ENCODE measurements at places on chromosomes 2 and 18.

- no peak for DNase-seq
Observed at GRCh38 chr18:26943906-26944305, 78.4 kb upstream of the AQP4 start.

- no peak for DNase-seq
Observed at GRCh38 chr2:70870790-70871189, 35.2 kb upstream of the CD207 start.

- DNase-seq = no peak
Observed at GRCh38 chr18:70621710-70622109, 332.9 kb downstream of the SOCS6 start.

DNA sequence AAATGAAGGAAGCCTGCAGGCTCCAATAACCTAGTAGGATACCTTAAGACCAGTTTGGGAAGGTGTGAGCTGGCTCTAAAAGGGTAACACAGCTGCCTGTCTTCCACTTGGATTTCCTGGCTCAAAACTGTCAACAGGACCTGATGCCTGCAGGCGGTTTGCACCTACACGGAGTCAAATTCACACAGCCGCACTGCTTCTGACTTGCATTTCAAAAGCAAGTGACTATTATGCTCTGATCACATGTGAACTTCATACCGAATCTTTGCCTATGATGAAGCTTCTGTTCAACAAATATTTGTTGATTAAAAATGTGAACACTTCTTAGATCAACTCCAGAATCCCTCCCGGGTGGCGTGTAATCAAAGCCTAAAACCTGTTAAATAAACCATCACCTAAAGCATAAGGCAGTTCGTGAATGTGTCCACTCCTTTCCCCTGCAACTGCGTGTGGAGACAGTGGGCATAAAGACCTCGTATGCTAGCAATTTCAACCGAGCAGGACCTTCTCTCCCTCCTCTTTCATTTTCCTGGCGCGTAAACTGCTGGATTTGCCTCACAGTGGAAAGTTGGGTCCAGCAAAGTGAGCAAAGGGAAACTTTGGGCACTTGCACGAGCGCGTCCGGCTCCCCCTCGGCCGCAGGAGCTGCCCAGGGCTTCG lies 784 bp downstream of the CRACDL start:
- no peak for DNase-seq

- DNase-seq = no peak
Observed at GRCh38 chr2:43764086-43764705, 9.6 kb upstream of the DYNC2LI1 start.

- no peak for DNase-seq
Observed at GRCh38 chr2:5713101-5713500, 20.9 kb downstream of the SOX11 start.

DNA sequence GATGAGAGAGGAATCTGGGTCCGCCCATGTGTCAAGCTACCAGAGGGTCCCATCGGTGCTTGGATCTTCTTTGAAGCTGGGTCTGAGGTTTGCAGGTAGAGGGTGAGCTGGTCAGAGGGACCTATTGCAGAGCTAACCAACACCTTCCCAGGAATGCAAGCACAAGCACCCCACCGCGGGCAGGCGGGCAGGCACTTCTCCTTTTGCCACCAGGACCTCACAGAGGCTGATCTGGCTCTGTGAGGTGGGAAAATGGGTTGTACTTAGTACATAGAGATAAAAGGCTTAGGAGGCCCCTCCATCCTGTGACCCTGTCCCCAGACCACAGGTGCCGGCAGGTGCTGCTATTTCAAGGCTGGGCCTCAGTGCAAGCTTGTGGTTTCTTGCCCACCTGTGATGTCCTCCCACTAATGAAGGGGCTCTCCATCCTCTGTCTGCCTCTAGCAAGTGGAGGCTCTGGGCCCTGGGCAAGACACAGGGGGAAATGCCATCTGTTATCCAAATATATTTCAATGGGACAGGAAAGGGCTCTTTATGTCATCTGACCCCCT lies 31.4 kb upstream of the IL37 start:
- no peak for DNase-seq

- DNase-seq = no peak
Observed at GRCh38 chr2:39061280-39061679, 59.6 kb downstream of the SOS1 start.

DNA sequence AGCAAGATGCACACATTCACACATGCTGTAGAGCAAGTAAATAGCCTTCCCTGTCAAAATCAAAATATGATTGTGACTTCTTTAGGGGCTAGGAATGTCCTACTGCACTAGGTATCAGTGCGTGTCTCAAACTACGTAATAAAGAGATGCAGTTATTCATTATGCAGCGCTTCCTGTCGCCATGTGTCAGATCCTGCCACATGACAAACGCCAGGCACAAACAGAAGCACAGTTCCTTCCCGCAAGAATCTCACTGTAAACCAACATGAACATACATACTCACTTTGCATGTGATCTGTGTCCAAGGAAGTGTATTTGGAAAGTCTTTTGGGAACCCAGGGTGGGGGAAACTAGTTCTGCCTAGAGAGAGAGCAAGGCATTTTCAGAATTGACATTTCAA lies 599.9 kb downstream of the RNF144A start:
- no peak for DNase-seq

GRCh38 chr2:40037303-40037702 lies 258.2 kb upstream of the THUMPD2 start:
- no peak for DNase-seq

GRCh38 chr2:132645176-132645575 lies 24.8 kb downstream of the LYPD1 start:
- no peak for DNase-seq

DNA sequence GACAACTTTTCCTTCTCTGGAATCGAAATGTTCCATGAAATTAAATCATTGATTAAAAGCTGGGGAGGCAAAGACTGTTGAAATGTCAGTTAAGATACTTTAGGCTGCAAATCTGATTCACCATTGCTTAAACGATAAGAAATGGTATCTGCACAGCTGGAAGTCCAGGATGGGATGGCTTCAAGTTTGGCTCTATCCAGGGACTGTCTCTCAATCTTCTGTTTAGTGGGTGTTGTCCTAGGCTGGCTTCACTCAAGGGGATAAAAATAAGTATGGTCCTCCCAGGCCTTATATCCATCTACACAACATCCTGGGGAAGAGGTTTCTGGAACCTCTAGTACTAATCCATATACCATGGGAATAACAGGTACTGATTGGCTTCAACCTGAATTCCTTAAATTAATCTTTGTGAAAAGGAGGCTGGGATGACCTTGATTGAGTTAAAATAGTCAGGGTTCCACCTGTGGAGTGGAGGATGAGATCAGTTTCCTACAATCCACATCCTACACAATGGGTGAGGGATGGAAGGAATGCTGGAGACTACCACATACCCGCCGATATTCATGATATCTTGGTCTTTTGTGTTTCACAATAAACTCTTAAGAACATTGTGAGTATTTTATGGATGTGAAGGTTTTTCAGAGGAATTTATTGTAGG lies 156.0 kb upstream of the L3MBTL4 start:
- DNase-seq = no peak

- DNase-seq = no peak
Observed at GRCh38 chr2:66431274-66431642, 3.7 kb upstream of the MEIS1 start.

- no peak for DNase-seq
Observed at GRCh38 chr2:236113948-236114347, 54.2 kb downstream of the GBX2 start.

DNA sequence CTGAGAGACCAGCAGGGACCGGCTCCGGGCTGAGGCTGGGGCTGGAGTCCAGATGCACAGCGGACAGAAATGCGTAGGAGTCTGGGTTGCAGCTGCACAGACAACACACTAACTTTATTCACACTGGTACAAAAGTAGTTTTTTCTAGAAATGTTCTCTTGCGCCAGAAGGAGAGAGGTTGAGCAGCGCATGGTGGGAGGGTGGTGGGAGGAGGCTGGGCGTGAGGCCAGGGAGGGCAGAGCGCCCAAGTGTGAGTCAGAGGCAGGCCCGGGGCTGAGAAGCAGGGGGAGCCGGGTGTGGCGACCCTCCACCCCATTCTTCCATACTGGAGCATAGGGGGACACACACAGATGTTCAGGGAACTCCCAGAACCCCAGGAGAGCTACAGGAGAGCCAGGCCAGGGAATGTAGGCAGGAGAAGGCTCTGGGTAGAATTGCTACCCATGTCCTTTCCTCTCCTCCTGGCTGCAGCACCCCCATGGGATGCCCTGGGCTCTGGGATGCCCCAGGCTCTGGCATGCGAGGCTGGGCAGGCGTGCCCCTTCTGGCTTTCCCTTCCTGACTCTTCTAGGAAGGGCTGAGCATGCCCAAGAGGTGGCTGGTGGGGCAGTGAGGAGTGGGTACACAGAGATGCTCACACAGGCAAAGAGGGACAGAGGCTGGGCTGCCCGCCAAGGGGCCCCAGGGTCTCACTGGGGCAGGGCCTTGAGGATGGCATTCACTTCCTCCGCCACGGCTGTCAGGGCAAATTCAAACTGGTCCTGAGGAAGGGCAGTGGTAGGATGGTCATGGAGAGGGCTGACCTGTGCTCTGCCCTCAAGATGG lies 10.6 kb downstream of the DNAJB2 start:
- no peak for DNase-seq

- DNase-seq = no peak
Observed at GRCh38 chr2:143906850-143907249, 613.1 kb downstream of the ZEB2 start.

GRCh38 chr2:108935271-108935741 lies 53.7 kb downstream of the EDAR start:
- DNase-seq = no peak

GRCh38 chr2:14634489-14635390 lies 2.2 kb downstream of the LRATD1 start:
- DNase-seq = no peak

- no peak for DNase-seq
Observed at GRCh38 chr2:69385443-69386151, 1.4 kb downstream of the GFPT1 start.

- no peak for DNase-seq
Observed at GRCh38 chr2:220512419-220512818, 885.0 kb downstream of the SLC4A3 start.

GRCh38 chr2:231617059-231617926 lies 24.6 kb downstream of the TEX44 start:
- DNase-seq = no peak

DNA sequence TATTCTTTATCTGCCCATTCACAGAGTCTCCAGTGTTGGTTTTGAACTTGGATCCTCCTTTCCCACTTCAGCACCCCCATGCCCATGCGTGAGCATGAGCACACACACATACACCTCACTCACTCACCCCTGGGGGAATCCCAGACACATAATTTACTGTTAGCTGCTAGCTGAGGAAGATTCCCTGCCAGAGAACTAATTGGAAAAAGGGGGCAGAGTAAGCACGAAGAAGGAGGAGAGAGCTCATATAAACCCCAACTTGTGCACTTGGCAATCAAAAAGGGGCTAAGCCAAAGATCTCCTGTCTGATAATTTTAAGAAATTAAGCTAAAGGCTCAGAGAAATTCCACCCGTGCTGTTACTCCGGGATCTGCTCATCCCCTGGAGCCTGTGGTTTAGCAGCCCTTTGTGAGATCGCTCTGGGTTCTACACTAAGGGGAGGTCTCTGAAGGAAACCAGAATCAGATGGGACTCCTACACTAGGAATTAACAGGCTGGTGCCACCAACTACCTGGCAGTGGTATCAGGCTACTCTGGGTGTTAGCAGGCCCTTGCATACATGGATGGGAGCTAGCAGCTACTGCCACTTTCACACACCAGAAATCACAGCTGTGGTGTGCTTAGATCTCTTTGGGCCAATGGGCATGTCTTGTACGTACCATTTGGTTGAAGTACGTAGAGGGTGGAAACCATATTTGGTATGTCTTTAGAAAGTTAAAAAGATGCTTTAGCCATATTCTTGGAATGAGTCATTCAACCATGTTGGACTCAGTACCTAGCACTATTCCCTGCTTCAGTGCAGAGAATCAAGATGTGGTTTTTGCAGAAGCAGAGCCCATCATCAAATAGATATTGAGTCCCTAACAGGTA lies 95.6 kb upstream of the SLC14A2 start:
- no peak for DNase-seq

DNA sequence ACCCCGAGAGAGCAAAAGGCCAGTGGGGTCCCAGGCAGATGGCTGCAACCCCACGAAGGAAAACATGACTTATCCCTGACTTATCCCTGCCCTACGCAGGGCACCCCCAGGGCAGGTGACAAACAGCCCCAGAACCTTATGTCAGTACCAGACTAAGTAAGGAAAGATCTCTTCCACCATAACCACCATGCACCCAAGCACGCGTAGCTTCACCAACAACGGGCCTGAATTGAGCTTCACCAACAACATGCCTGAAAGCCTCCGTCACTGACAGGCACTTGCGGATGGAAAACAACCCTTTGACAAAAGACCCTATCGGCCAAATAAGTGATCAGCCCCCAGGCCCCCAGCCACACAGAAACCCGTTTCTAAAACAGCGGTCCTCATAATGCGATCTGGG lies 34.1 kb downstream of the HDAC4 start:
- DNase-seq = no peak

- no peak for DNase-seq
Observed at GRCh38 chr2:42266236-42266635, 94.8 kb downstream of the COX7A2L start.

DNA sequence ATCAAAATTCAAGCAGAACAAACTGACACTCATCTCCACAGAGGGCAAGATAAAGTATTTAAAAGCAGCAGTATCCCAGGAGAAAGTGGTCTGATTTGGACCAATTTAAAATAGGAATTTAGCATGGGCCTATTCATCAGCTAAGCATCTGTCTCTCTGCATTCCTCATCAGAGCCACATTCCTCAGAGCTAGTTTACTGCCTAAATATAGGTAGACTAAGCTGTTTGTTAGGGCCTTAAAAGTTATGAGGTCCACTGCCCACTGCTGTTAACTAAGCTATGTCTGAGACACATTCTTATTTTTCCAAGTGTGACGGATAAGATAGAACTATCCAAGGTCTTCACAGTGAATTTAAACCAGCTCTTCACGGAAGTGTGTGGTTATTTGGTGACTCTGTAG lies 17.6 kb downstream of the NEB start:
- no peak for DNase-seq

GRCh38 chr2:118654945-118655344 lies 192.5 kb downstream of the EN1 start:
- DNase-seq = no peak

GRCh38 chr2:8258406-8258805 lies 423.4 kb upstream of the ID2 start:
- no peak for DNase-seq

DNA sequence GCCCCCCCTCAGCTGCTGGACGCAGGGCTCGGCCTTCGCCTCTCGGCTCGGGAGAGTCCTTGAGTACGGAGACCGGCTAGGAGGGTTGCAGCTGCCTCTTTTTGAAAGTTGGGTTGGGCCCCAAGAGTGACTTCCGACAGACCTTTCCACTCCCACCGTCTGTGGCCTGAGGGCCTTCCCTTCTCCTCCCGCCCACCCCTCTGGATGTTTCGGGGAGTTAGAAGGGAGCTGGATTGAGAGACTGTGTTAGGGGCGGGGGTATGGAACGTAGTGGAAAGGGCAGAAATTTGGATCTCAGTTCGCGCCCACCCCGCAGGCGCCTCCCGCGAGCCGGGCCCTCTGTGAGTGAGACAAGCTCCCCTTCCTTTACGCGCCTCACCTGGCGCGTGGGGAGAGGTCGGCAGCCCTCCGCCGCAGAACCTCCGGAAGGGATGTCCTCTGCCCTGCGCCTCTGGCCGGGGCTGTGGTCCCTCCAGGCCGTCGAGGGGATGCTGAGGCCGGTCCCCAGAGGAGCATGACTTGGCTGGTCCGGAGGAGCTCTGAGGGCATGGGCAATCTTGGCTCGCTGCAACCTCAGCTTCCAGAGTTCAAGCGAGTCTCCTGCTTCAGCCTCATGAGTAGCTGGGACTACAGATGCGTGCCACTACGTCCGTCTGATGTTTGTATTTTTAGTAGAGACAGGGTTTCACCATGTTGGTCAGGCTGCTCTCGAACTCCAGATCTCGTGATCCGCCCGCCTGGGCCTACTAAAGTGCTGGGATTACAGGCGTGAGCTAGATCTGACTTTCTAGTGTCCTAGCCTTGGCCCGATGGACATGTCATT lies 15.9 kb downstream of the C2orf74 start:
- peak; percentile 39 for DNase-seq
